ENCODE measurements at places on chromosomes 12 and 14.

- peak; percentile 49 for DNase-seq
These were observed 4.4 kb downstream of the SLC38A2 start for GRCh38 chr12:46368138-46368537.

DNA sequence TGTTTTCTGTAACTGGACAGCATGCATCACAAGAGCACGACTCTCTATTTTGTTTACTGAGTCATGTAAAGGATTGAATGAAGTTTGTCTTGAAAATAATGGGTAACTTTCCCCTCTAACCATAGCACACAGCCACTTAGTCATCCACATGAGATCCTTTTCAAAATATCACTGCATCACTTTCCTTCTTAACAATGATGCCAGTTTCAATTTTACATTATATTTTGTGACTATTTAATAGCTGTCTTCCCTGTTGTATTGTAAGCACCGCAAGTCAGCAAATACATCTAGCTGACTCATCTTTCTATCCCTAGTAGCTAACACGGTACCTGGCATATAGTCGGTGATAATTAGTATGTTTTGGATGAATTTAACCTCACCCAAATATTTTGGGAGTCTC lies 83.3 kb upstream of the PPM1H start:
- DNase-seq: no peak

GRCh38 chr12:122937622-122938091 lies 28.6 kb downstream of the ABCB9 start:
- no peak for DNase-seq

DNA sequence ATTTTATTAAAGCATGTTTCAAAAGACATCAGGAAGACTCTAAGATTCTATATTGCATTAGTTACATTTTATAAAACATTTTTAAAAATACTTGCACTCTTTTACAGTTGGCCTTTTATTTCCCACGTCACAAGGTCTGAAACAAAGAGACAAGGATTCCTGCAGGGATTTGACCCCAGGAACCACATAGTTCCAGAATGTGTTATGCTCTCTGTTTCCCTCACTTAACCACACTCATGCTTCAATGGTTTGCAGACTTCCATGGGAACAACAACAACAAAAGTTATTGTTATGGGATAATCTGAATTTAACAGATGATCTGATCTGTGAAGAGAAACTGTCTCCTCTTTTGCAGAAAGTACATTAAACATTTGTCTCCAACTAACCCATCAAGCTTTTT lies 104.3 kb upstream of the PPFIA2 start:
- no peak for DNase-seq

GRCh38 chr14:78248501-78249090 lies 78.4 kb downstream of the NRXN3 start:
- no peak for DNase-seq

DNA sequence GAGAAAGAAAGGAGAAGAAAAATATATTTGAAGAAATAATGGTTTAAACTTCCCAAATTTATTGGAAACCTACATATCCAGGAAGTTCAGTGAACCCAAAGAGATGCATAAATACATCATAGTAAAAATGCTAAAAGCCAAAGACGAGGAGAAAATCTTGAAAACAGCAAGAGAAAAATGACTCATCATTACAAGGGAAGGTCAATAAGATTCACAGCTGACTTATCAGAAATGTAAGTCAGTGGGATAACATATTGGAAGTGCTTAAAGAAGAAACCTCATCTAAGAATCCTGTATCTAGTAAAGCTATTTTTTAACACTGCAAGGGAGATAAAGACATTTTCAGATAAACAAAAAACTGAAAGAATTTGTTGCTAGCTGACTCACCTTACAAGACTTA lies 19.9 kb downstream of the RIC8B start:
- DNase-seq: no peak

DNA sequence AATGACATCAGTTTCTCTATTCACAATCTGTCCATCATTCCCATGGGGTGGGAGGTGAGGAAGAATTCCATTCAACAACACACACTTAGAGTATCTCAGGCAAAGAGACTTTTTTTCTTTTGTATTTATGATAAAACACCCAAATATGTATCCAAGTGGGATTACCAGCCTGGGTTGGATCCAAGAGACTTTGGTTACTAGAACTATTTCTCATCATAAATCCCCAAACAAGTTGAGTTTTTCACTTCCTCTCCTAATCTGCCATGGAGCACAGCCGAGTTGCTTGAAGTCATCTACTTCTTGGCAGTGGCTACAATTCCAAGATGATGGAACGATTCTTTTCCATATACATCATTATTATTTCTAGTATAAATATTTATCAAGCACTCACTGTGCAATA lies 209.2 kb upstream of the HMGA2 start:
- DNase-seq: no peak

GRCh38 chr14:104105071-104105821 lies 19.7 kb downstream of the ASPG start:
- no peak for DNase-seq

GRCh38 chr14:92471919-92472318 lies 41.7 kb upstream of the RIN3 start:
- DNase-seq: peak; percentile 77

- no peak for DNase-seq
These were observed 111.1 kb upstream of the ARHGAP5 start for GRCh38 chr14:31965735-31966598.

- DNase-seq: no peak
These were observed 542.7 kb upstream of the LMO3 start for GRCh38 chr12:17148706-17149105.

DNA sequence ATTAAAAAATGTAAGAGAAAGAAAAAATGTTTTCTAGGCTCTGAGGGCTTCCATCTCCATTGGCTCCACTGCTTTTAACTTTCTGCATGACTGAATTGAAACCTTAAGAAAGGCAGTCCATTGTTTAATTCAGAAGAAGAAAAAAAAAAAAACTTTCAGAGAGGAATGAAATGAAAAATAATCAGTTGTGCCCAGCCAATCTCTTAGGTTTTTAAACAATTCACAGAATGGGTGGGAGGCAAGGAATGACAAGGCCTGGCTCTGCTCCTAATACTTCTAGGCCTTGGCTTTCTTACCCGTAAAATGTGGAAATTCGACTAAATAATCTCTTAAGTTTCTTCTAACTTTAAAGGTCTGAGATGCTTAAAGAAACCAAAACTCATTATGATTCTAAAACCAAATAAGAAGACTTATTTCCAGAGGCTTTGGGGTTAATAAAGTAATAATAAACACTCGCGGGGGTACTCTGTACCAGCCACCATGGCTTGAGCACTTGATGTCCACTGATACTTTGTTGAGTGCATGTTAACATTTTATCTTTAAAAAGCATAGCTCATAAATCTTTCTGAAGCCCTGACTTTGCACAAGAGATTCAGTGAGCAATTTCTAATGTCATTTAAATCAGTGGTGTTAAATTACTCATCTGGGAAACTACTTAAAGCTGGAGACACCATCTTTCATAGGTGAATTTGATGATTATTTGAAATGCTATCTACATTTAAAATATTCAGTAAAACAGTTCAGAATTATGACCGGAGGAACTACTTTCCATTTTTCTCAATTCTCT lies 49.6 kb downstream of the STON2 start:
- no peak for DNase-seq

DNA sequence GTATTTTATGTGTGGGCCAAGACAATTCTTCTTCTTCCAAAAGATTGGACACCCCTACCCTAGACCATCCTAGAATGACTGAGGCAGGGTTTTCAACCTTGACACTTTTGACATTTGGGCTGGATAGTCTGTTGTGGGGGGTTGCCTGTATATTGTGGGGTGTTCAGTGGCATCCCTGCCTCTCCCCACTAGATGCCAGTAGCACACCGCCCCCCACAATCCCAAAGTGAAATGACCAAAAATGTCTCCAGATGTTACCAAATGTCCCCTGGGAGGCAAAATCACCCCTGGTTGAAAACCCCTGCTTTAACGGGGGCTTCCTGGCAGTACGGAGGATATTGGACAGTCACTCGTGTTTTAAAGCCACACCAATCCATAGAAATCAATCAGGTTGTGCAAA lies 219.6 kb downstream of the PHETA1 start:
- no peak for DNase-seq

GRCh38 chr14:95606266-95606665 lies 71.4 kb downstream of the GLRX5 start:
- DNase-seq: no peak

DNA sequence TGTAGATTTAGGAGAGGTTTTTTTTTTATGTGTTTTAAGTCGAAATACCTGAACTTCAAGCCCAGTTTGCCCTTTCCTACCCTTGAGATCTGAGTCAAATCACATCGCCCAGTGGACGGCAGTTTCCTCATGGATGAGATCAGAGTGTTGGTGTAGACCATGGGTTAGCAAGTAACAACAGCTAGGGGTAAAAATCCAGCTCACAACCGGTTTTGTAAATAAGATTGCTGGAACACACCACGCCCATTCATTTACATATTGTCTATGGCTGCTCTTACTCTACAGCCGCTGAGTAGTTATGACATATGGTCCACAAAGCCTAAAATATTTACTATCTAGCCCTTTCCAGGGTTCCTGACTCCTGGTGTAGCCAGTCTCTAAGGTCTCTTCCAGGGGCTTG lies 158.5 kb upstream of the PLEKHG7 start:
- no peak for DNase-seq

DNA sequence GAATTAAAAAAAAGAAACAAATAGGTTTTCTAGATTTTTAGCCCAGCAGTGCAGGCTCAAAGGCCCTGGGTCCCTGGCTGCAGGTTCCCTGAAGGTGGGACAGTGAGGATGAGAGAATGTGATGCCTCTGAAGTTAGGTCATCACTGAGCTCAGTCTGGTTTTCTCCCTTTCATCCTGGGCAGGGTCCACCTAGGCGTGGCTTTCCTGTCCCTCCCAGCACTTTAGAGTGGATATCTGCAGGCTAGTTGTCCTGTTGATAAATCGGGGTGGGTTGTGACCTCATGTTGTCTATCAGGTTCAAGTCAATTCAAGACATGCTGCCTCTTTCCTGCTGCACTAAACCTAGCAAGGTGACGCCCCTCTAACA lies 60.9 kb downstream of the MAP1LC3B2 start:
- no peak for DNase-seq

DNA sequence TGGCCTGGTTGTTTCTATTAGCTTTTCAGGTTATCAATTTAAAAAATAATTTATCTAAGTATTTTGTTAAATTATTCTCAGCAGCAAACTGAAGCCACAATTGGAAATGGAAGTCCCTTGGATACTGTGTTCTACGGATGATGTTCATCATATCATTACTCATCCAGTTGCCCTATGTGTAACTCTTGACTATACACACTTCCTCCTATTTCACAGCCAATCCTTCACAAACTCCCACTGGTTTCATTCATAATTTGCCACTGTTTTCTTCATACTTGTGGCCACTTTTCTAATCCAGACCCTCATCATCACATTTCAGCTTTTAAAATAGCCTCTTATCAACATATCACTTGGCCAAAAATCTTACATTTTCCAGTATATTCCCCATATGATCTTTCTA lies 84.0 kb downstream of the CATSPERB start:
- no peak for DNase-seq

GRCh38 chr14:34365309-34365915 lies 96.6 kb downstream of the SPTSSA start:
- no peak for DNase-seq

- DNase-seq: no peak
These were observed 189.7 kb upstream of the RGS6 start for GRCh38 chr14:71742485-71742884.

- no peak for DNase-seq
These were observed 17.3 kb upstream of the RIN3 start for GRCh38 chr14:92496191-92496857.

- DNase-seq: peak; percentile 75
These were observed 7.5 kb downstream of the NEDD8 start for GRCh38 chr14:24224618-24225071.

- no peak for DNase-seq
These were observed 10.2 kb upstream of the C12orf43 start for GRCh38 chr12:121026274-121027045.

GRCh38 chr12:2179953-2180736 lies 127.4 kb downstream of the CACNA1C start:
- DNase-seq: no peak

Data from SW 1271 (cell line).